Fibroblast of skin of scalp (primary cell): ENCODE measurements at places on chromosomes 11 and 22.

DNA sequence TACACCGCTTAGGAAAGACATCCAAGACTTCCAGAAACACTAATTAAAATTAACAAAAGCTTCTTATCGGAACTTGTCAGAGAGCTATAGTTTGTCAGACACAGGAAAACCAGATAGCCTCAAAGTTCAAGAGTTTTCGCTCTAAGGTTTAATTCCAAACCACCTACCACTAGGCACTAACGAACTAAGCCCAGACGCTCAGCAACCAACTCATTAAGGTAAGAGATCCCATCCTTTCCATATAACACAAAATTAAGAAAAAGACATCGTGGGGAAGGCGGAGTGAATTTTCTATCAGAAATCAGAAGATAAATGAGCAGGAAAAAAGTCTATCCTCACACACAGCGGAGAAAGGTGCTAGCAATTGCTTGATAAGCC, 382 bp downstream of the IMMP1L start:
- DNase-seq: no peak

DNA sequence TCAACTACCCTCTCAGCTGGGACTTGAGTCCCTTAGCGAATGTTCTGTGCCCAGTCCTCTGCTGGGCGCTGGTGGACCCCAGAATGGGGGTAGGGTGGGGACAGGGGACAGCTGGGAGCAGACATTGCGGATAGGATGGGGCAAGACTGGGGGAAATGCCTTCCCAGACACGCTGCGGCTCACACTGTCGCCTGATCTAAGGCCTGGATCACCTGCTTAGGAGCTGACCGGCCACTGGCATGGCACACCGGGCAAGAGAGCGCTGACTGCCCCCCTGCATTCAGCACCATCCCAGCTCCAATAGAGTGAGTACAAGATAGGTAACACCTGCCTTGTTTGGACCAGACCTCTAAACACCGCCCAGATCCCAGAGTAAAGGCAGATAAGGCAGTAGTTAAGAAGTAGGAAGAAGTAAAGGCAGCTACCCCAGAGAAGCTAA, 1.4 kb downstream of the ARVCF start:
- DNase-seq: no peak

DNA sequence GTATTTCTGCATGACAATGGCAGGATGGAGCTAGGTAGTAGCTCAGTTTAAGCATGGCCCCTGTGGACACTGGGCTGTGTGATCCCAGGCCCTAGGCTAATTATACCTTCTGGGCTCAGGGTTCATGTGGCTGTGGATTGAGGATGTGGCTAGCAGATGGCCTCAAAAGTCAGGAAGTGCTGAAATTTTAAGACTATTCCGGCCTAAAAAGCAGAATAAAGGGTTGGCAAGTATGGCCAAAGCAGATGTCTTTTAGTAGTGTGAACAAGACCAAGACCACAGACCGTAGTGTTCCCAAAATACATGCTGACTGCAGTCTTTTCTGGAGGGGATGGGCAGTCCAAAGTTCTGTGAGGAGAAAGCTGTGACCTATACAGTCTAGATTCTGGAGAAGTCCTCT, 115.7 kb upstream of the RAG2 start:
- no peak for DNase-seq

GRCh38 chr11:104534278-104534677, 364.0 kb downstream of the CASP12 start:
- no peak for DNase-seq

- DNase-seq: no peak
These were observed 27.6 kb upstream of the LRRC10B start for GRCh38 chr11:61480994-61481335.

DNA sequence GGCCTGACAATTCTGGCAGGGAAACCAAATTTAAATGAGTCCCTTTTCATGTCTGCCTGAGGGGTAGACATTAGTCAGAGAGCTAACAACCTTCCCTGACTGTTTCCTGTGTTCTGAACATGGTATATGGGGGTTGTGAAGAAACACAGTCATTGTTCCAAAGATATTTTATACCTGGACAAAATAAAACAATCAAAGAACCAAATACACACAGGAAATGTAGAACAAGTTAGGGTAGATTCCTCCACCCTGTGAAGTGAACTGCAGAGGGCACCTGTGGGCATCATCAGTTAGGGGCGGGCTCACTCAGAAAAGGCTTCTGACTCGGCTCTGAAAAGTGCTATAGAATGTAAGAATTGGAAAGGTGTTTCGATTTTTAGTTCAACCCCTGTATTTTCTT, 231.9 kb upstream of the CADM1 start:
- no peak for DNase-seq

- peak; percentile 82 for DNase-seq
These were observed 6.5 kb downstream of the FJX1 start for GRCh38 chr11:35624781-35625180.

DNA sequence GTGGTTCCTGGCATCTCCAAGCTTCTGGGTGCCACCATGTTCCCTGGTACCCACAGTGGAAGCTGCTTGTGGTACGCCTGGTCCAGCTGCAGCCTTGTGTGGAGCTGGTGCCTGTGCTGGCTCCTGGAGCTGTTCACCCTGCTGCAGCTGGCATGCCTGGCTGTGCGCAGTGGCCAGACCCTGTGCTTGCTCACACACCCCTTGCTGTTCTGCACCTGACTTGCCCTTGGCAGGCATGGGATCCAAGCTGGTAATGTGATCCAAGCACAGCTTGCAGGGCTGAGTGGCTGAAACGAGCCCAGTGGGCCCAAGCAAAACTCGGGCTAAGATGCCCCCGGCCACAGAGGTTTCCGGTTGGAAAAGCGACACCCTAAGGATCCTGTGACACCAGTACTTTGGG, 104.7 kb upstream of the CLMP start:
- no peak for DNase-seq

GRCh38 chr11:71310184-71310583, 57.8 kb upstream of the SHANK2 start:
- no peak for DNase-seq

GRCh38 chr11:28460348-28460747, 352.2 kb downstream of the METTL15 start:
- no peak for DNase-seq
